Hypothalamus (tissue), 51 donors: ENCODE measurements at places on chromosomes 4 and X.

- DNase-seq: no peak
Observed at GRCh38 chr4:10120943-10121567, 4.5 kb upstream of the WDR1 start.

DNA sequence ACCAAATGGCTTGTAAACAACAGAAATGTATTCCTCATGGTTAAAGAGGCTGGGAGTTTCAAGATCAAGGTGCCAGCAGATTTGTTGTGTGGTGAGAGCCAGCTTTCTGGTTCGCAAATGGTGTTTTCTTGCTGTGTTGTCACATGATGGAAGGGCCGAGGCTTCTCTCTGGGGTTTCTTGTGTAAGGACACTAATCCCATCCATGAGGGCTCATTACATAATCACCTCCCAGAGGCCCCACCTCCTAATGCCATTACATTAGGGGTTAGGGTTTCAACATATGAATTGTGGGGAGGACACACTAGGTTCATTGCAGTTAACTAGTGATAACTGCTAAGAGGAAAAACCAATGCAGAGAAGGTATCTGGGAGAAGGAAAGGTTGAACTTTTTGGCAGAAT, 103.5 kb upstream of the ENPEP start:
- DNase-seq: no peak

DNA sequence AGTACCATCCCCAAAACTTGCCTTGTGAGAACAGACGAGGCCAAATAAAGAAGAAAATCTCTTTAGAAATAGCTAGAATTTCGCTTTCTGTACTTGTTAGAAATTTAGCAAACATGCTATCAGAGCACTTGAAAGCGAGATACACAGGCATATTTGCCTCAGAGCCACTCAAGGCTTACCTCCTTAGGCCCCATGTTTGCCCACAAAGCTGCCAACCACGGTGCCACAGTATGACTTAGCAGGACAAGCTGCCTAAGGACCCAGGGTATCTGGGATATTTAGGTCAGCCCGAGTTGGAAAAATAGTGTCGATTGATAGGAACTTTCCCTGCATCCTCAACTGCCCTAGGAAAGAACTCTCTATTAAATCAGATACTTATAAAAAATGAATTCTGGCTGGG, 24.2 kb downstream of the NDNF start:
- DNase-seq: no peak

GRCh38 chrX:119622356-119623232, 16.4 kb upstream of the NKRF start:
- DNase-seq: no peak

GRCh38 chr4:77636902-77637301, 31.3 kb downstream of the CXCL13 start:
- DNase-seq: no peak
